Heart right ventricle (tissue), 16 donors: ENCODE measurements at places on chromosomes 11 and 22. TPM values are rescaled to one million over a fixed set of nuclear protein-coding genes. Genes with fewer than 3 reads are reported as not detected.
A peak's percentile ranks its signal among the peaks of the same experiment; 100 is the strongest.

DNA sequence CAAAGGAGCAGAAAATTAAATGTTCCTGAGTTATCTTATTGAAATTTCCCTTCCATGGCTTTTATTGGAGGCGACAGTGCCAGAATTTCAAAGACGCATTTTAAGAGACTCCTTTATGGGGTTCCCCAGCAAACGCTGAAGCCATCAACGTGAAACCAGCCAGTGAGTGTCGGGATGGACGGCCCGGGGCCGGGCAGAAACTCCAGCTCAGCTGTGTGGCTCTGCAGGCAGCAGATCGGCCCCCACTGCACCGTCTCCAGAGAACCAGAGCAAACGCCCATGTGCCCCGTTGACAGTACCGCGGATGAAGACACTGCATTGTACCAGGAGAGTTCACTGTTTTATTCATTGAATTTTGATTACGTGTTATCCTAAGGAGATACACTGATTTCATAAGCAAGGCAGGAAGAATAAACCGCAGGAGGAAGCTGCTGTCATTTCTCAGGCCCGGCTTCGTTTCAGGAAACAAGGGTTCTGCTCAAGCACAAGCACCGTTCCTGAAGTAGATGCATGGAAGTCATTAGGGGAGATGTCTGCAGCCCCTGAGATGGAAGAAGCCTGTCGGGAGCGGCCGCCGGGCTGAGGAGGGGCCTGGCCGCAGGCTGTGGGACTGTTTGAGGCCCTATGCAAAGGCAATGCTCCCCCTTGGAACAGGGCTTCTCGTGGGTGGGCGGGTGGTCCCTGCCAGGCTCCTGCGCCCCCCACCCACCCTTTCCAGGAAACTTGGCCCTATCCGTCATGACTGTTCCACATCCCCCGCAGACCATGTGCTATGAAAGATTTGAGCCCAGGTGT is 639.7 kb downstream of the TBC1D22A start:
- H3K4me3 ChIP-seq = no peak overlapping the region
- H3K4me1 ChIP-seq = no peaks in the 10 kb centered on the region
- no peak for DNase-seq
- no peaks in the 10 kb centered on the region for H3K36me3 ChIP-seq
- no peaks in the 10 kb centered on the region for H3K27me3 ChIP-seq
- H3K27ac ChIP-seq = no peak overlapping the region

MGAT3 gene
- 1.8 TPM for total RNA-seq

DNA sequence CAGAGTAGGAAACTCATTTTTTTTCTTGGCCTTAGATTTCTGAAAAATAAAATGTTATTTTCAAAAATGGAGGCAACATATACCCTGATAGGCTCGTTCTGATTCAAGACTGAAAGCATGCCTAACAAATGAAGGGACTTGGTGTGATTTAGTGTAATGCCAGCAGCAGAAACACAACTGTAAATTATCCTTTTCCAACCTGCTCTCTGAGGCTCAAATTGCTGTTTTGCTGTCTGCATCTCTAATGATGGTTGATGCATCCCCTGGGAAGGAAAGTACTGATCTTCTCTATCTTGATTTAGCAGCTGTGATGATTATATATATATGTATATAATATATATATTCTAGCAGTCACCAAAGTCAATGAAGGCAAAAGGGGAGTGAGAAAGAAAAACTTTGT is 537.2 kb upstream of the API5 start:
- H3K4me3 ChIP-seq = no peak overlapping the region
- no peak overlapping the region for H3K27ac ChIP-seq
- H3K4me1 ChIP-seq = no peaks in the 10 kb centered on the region
- no peaks in the 10 kb centered on the region for H3K27me3 ChIP-seq
- no peaks in the 10 kb centered on the region for H3K36me3 ChIP-seq
- no peak for DNase-seq

- no peak overlapping the region for H3K27ac ChIP-seq
- H3K36me3 ChIP-seq = no peaks in the 10 kb centered on the region
Observed at GRCh38 chr11:2731130-2732125, 31.6 kb upstream of the KCNQ1OT1 start.

- DNase-seq = no peak
- H3K27me3 ChIP-seq = no peaks in the 10 kb centered on the region
- no peak overlapping the region for H3K27ac ChIP-seq
- H3K4me1 ChIP-seq = no peaks in the 10 kb centered on the region
- no peak overlapping the region for H3K4me3 ChIP-seq
- H3K36me3 ChIP-seq = no peaks in the 10 kb centered on the region
Observed at GRCh38 chr22:49755631-49756001, 72.1 kb downstream of the BRD1 start.

ARHGAP42 gene
- total RNA-seq = 11.2 TPM

GRCh38 chr11:10451426-10452116 is 3.5 kb upstream of the AMPD3 start:
- H3K36me3 ChIP-seq = no peaks in the 10 kb centered on the region
- H3K27me3 ChIP-seq = peaks cover 31% of the 10 kb centered on the region
- H3K27ac ChIP-seq = no peak overlapping the region
- no peak for DNase-seq
- no peak overlapping the region for H3K4me3 ChIP-seq

CCDC188 gene
- 0.88 TPM for total RNA-seq

LRRC51 gene
- 4.1 TPM for total RNA-seq

SLC22A12 gene
- total RNA-seq = not detected

DNA sequence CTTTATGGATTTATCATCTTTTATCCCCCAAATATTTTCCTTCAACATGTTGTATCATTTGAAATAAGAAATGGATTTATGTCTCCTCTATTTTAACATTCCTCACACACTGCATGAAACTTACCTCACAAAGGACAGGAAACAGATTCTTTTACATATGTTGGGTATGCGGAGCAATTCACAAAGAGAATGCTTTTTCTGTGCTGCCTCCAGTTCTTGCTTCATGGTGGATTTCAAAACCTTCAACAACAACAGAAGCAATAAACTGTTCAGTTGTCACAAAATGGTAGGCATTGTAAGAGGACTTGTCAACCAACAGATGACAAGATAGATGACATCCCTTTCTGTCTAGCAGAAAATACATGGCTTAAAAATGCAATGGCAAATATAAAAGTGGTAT is 36.5 kb upstream of the SLC22A24 start:
- H3K4me3 ChIP-seq = no peak overlapping the region
- no peak for DNase-seq
- H3K4me1 ChIP-seq = no peaks in the 10 kb centered on the region
- no peaks in the 10 kb centered on the region for H3K36me3 ChIP-seq

DNA sequence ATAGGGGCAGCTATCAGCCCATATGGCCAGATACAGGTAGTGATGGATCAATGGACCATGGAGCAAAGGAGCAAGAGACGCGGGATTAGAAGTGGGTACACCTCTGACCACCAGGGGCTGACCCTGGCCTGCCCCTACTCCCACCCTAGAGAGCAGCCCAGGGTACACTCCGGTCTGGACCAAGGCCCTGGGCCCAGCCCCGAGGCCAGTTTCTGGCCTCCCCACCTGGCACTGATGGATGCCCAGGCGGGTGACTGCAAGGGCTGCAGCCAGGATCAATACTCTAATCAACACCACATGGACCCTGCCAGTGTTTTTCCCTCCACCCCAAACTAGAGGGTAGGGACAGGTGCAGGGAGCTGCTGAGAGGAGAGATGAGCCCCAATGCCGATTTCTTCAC is 74.1 kb upstream of the NECTIN1 start:
- no peaks in the 10 kb centered on the region for H3K36me3 ChIP-seq
- no peak overlapping the region for H3K27ac ChIP-seq
- H3K4me1 ChIP-seq = no peaks in the 10 kb centered on the region
- no peak for DNase-seq
- no peak overlapping the region for H3K4me3 ChIP-seq
- H3K27me3 ChIP-seq = peaks cover 7% of the 10 kb centered on the region

GRCh38 chr11:9137293-9138132 is 46.1 kb upstream of the SCUBE2 start:
- peaks cover 27% of the 10 kb centered on the region for H3K4me1 ChIP-seq
- H3K4me3 ChIP-seq = no peak overlapping the region
- peak; percentile 71 for DNase-seq

- H3K36me3 ChIP-seq = no peaks in the 10 kb centered on the region
- no peak overlapping the region for H3K4me3 ChIP-seq
- peaks cover 3% of the 10 kb centered on the region for H3K27me3 ChIP-seq
- H3K4me1 ChIP-seq = peaks cover 56% of the 10 kb centered on the region
Observed at GRCh38 chr11:117870103-117870952, 6.1 kb downstream of the FXYD6 start.

GRCh38 chr22:38878001-38878400 is 6.0 kb upstream of the CBX6 start:
- no peak for DNase-seq
- no peaks in the 10 kb centered on the region for H3K27me3 ChIP-seq
- no peak overlapping the region for H3K4me3 ChIP-seq
- no peak overlapping the region for H3K27ac ChIP-seq
- no peaks in the 10 kb centered on the region for H3K36me3 ChIP-seq
- peaks cover 26% of the 10 kb centered on the region for H3K4me1 ChIP-seq

DNA sequence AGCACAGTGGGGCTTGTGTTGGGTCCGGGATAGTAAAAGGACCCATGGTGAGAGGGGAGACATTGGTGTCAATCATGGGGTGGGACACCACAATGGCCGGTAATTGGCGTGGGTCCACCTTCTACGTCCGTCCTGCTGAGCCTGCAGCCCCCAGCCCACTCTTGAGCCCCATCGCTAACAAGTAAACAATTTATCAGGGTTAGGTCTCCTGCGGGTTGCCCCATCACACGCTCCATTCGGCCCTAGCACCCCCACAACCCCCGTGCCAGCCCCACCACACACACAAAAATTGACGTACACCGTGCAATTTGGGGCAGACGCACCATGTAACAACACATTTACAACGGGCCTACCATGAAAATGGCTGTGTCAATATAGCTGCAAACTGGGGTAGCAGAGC is 86.5 kb upstream of the HTATIP2 start:
- H3K27ac ChIP-seq = no peak overlapping the region
- H3K4me1 ChIP-seq = no peaks in the 10 kb centered on the region
- DNase-seq = no peak
- H3K36me3 ChIP-seq = no peaks in the 10 kb centered on the region
- H3K4me3 ChIP-seq = no peak overlapping the region

DNA sequence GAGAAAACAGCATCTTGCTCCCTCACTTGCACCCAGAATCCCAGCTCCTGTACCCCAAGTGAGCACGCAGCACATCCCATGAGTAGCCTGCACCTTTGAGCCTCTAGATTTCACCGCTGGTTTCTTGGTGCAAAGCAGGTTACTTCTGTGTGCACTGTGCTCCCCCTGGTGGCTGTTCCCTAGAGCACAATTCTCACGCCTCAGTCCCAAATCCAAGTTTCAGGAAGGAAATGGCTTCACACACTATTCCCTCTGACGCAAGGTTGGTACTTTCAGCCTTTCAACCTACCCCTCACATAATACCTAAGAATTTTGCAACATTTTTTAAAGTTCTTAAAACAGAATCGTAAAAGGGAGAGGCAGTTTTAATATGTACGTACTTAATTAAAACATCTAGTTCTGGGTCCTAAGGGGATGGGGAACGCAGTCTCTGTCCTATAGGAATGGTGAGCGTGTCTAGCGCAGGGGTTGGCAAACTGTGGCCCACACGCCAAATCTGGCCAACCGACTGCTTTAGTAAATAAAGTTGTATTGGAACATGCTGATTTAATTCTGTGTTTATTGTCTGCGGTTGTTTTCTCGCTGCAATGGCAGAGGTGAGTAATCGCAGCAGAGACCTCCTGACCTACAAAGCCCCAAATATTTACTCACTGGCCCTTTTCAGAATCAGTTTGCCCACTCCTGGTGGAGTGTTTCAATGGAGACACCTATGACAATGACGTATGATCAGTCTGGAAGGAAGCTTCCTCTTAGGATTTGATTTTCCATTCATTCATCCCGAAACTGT is 27.5 kb downstream of the DHCR7 start:
- no peak overlapping the region for H3K4me3 ChIP-seq
- no peak overlapping the region for H3K27ac ChIP-seq
- no peaks in the 10 kb centered on the region for H3K36me3 ChIP-seq
- H3K27me3 ChIP-seq = no peaks in the 10 kb centered on the region
- no peaks in the 10 kb centered on the region for H3K4me1 ChIP-seq

PRR33 gene
- total RNA-seq = 4.9 TPM

TRAPPC4 gene
- total RNA-seq = 38.5 TPM

DNA sequence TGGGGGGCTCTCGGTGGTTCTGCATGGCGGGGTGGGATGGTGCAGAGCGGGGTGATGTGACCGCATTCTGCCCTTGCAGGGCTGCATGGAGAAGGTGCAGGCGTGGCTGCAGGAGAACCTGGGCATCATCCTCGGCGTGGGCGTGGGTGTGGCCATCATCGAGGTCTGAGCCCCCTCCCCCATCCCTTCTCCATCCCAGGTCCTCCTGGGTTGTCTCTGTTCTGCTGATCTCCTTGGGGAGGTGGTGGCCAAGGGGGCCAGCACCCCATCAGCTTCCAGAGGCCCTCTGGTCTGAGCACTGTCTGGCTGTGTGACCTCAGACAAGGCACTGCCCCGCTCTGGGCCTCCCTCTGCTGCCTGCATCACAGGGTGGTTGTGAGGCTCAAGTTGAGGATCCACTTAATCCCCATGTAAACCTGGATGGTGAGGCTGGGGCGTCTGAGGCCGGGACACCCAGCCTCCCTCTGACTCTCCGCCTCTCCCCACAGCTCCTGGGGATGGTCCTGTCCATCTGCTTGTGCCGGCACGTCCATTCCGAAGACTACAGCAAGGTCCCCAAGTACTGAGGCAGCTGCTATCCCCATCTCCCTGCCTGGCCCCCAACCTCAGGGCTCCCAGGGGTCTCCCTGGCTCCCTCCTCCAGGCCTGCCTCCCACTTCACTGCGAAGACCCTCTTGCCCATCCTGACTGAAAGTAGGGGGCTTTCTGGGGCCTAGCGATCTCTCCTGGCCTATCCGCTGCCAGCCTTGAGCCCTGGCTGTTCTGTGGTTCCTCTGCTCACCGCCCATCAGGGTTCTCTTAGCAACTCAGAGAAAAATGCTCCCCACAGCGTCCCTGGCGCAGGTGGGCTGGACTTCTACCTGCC is 53.3 kb downstream of the CD82 start:
- peak; percentile 3 for DNase-seq
- no peak overlapping the region for H3K4me3 ChIP-seq
- H3K36me3 ChIP-seq = no peaks in the 10 kb centered on the region
- H3K27ac ChIP-seq = no peak overlapping the region

- no peaks in the 10 kb centered on the region for H3K4me1 ChIP-seq
- H3K36me3 ChIP-seq = no peaks in the 10 kb centered on the region
- DNase-seq = no peak
- peaks cover 7% of the 10 kb centered on the region for H3K27me3 ChIP-seq
- no peak overlapping the region for H3K27ac ChIP-seq
Observed at GRCh38 chr11:31788085-31788484, 23.0 kb downstream of the PAX6 start.
